ENCODE measurements at places on chromosomes 1 and 21. TPM values are rescaled to one million over a fixed set of nuclear protein-coding genes. Genes with fewer than 3 reads are reported as not detected.

The UBXN10 gene
- 0.23 TPM for total RNA-seq

The RNF186 gene
- not detected for total RNA-seq

The AMPD1 gene
- not detected for total RNA-seq

The DRAXIN gene
- total RNA-seq: not detected

The CFHR5 gene
- not detected for total RNA-seq

The C2CD4D gene
- not detected for total RNA-seq

DNA sequence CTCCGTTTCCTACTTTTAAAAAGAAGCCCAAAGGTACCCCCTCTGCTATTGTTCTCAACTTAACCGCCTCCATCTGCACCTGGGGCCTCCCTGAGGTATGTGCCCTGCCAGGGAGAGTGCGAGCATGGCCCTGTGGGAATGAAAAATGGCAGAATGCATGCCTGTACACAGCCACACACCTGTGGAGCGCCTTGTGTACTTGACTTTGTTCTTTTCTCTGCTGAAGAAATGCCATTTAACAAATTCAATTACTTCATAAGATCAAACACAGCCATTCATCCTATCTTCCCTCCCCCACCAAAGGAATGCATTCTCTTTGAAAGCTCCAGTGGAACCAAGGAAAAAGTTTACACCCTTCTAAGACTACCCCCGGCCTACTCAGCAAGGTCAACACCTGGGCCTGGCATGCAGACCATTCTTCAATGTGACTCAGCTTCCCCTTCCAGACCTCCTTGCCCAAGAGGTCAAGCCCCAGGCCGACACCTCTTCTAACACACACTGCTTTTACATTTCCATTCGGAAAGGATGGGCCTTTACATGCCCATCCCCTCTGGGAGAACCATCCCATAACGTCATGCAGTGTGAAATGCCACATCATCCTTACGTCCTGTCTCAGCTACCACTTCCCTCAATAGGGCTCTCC lies 123.7 kb downstream of the SMYD2 start:
- DNase-seq: no peak

- peak; percentile 85 for DNase-seq
These were observed at the start of gene CBR3 for GRCh38 chr21:36134803-36135390. TSS of gene CBR3 (plus strand) at chr21:36135079. CDS start at chr21:36135193, 114 bp downstream.

DNA sequence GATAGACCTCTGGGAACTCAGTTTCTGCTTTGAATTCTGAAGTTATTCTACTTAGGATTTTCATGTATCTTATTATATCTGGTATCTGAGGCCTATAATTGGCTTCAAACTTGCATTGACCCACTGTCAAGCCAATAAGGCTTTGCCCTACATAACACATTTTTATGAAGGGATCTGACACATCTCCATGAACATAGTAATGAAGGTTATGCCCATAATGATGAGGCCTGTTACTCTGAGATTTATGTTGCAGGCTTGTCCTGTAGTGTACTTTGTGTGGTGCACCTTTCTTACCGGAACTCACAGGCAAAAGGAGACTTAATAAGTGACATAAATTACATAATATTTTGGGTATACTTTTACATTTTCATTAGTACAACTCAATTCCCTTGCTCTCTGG lies 14.1 kb downstream of the RGL1 start:
- no peak for DNase-seq

DNA sequence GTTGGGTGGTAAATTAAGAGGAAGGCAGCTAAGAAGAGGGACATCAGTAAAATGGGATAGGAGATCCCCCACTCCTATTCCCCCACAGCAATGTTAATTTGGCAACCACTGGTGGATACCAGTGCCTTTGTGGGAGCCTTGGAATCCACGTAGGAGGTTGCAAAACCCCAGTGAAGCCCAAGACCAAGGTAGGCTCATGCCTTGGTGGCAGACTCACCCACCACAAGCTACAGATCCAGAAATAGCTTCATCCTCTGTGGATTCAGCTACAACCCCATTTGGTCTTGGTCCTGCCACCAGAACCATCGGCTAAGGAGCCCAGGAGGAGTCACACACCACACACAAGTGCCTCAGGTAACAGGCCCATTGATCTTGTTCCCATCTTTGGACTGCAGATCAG lies 21.0 kb downstream of the VTCN1 start:
- no peak for DNase-seq

- DNase-seq: no peak
These were observed 34.1 kb upstream of the ST6GALNAC5 start for GRCh38 chr1:76833151-76833550.

GRCh38 chr1:213728593-213729536 lies 258.9 kb upstream of the PROX1 start:
- DNase-seq: no peak

GRCh38 chr1:180544050-180544449 lies 14.7 kb upstream of the OVAAL start:
- DNase-seq: no peak

DNA sequence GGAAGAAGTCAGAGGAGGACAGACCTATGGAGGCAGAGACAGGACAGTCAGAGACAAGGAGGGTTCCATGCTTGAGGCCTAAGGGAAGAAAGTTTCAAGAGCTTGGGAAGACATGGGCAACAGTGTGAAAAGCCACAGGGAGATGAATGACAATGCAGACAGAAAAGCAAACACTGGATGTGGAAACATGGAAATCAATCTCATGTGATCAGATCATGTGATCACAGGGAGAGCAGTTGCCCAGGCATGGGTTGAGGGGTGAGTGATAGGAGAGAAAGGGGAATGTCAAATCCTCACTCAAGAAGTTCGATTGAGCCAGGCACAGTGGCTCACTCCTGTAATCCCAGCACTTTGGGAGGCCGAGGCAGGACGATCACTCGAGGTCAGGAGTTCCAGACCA lies 17.2 kb downstream of the PTAFR start:
- no peak for DNase-seq

GRCh38 chr1:29057700-29058099 lies 66.0 kb downstream of the TMEM200B start:
- no peak for DNase-seq

- no peak for DNase-seq
These were observed 4.8 kb upstream of the TCP10L start for GRCh38 chr21:32590130-32590529.

GRCh38 chr1:152739841-152740240 lies 18.0 kb upstream of the KPRP start:
- DNase-seq: no peak
